ENCODE measurements at places on chromosomes 6 and 20.

- DNase-seq: no peak
Measured at GRCh38 chr20:5492937-5493336, 176.2 kb upstream of the PROKR2 start.

DNA sequence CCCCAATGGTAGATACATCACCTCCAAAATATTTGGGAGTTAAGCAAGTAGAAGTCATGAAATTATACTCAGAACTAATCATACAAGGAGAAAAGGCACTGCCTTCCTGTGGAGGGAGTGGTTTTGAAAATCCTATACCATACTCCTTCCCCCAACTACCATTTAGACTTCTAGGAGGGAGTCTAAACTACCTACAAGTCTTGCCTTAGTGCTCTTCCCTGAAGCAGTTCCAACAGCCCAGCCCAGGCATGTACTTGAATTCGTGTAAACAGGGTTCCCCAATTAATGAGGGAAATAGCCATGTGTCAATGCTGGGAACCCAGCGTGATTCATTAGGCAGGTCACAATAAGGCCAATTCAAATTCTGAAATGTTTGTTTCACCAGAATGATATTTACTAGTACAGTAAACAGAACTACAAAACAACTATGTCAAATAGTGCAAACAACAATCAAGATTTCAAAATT, 39.1 kb upstream of the SGK1 start:
- no peak for DNase-seq

- no peak for DNase-seq
Measured at GRCh38 chr6:14379568-14379967, 262.0 kb downstream of the CD83 start.

DNA sequence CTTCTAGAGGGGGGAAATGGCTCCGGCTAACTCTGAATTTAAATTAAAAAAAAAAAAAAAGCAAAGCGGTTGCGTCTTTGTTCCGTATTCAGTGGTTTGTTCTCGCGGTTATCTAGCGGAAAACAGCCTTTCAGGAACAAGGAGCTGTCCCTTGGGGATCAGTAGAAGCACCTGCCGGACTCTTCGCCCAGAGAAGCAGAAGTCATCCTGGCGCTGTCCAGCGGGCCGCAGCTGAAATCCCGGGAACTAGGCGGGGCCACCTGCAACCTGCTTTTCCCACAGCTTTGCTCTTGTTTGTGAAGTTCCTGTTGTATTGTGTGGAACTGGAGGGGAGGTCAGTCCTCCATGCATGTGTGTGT, 43.9 kb upstream of the GJE1 start:
- DNase-seq: no peak

GRCh38 chr6:24883618-24884017, 52.1 kb downstream of the RIPOR2 start:
- DNase-seq: no peak

GRCh38 chr6:28980852-28981430, 24.2 kb downstream of the ZNF311 start:
- peak; percentile 66 for DNase-seq
